Central memory CD4-positive, alpha-beta T cell (primary cell): ENCODE measurements at places on chromosomes 2 and 18.
A peak's percentile ranks its signal among the peaks of the same experiment; 100 is the strongest.

DNA sequence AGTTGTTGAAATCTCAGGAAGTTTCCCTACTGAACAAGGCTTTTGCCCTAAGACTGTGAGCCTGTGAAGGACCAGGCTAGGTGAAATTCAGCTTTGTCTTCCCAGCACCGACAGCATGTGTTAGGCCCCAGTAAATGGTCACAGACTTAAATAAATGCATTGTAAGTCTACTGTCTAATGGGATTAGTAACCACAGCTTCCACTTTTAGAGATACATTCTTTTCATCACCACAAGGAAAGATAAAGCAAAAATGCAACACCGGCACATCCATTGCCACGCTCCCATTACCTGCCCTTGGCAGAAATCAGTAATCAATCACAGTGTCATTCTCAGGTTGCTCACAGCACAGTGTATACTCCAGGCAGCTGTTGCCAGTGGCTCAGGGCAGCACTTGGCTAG is 59.3 kb downstream of the CRACDL start:
- DNase-seq, result no peak

- peak; percentile 34 for DNase-seq
These were observed 1.6 kb downstream of the CASP8 start for GRCh38 chr2:201261906-201262305.

GRCh38 chr2:218077464-218078216 is 8.6 kb downstream of the RUFY4 start:
- no peak for DNase-seq

GRCh38 chr2:108565778-108566375 is 31.6 kb downstream of the LIMS1 start:
- no peak for DNase-seq

DNA sequence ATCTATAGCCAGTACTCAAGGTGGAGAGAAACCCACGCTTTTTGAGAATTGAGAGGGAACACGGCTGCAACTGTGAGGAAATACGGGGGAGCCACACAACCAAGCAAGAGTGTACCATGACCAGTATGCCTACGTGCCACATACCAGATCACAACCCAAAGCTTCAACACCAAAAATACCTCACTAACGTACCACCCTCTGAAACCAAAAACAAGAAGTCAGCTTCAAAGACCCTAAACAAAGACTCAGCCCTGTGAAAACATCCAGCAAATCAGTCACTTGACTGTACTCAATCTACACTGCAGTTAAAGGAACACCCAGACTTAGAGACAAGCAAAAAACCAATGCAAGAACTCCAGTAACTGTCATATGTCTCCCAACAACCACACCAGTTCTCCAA is 17.0 kb downstream of the RNU4ATAC start:
- no peak for DNase-seq

- peak; percentile 45 for DNase-seq
These were observed 780 bp downstream of the HTRA2 start for GRCh38 chr2:74530239-74531187.

DNA sequence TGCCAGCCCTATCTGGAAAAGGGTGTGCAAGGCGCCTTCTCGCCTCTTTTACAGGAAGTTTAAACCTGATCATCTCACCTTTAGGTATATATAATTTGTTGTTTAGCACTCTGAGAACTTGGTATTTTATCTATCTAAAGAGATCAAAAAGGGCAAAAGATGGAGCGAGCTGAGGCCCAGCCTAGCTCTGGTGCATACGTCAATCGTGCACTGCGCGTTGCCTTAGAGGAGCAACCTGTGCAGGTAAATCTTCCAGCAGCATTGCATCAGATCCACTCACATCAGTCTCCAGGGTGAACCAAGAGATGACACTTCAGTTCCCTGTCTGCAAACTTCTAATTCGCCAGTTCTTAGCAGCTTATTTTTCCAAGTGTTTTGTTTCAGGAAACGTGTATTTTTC is 15.4 kb downstream of the BCL11A start:
- no peak for DNase-seq

- no peak for DNase-seq
These were observed 16.8 kb downstream of the KIF1A start for GRCh38 chr2:240803191-240803590.
